ENCODE measurements at places on chromosomes 13 and 19.

- DNase-seq, result no peak
Observed at GRCh38 chr13:96781141-96781540, 213.1 kb downstream of the OXGR1 start.

- DNase-seq, result peak; percentile 35
Observed at GRCh38 chr13:35720690-35721554, 244.4 kb upstream of the MAB21L1 start.

- DNase-seq, result peak; percentile 9
Observed at GRCh38 chr13:73451221-73452029, 392.6 kb downstream of the KLF5 start.

GRCh38 chr13:75635828-75636435 lies at the start of gene LMO7:
Gene LMO7 (plus strand): TSS chr13:75636330. CDS start chr13:75636658, 328 bp downstream.
- DNase-seq, result peak; percentile 16

- DNase-seq, result no peak
Observed at GRCh38 chr13:71924931-71925330, 57.9 kb upstream of the DACH1 start.

- DNase-seq, result peak; percentile 52
Observed at GRCh38 chr19:48290771-48291488, 21.0 kb downstream of the ZNF114 start.

DNA sequence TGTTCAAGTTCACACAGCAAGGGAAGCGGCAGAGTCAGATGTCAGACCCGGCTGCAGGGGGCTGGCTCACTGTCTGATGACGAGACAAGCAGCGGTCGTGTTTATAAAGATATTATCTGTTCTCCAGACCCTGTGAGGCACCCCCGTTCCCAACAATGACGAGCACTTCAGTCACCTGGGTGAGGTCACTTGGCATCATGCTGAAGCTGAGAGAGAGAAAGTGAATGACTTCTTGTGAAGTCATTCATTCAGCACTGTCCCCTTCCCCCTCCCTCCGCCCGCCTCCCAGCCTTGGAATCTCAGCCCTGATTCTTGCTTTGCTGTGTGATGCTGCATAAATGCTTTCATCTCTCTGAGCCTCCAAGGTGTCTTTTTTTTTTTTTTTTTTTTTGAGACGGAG lies 4.9 kb upstream of the LYPD3 start:
- DNase-seq, result no peak

- no peak for DNase-seq
Observed at GRCh38 chr13:73411067-73411809, 352.4 kb downstream of the KLF5 start.

- DNase-seq, result no peak
Observed at GRCh38 chr19:4979211-4979807, 10.4 kb downstream of the KDM4B start.

DNA sequence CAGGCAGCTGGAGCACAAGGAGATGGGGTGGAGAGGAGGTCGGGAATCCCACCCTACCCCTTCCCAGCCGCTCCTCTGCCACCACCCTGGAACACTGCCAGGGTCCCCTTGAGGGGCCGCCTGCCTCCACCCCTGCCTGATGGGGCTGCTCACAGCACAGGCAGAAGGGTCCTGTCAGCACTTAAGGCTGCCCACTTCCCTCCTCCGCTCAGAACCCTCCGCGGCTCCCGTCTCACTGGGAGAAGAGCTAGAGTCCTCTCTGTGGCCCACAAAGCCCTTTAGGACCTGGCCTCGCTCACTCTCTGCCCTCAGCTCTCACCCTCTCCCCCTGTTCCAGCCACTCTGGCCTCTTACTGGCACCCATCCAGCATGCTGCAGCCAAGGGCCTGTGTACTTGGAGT lies 3.4 kb upstream of the POLD1 start:
- no peak for DNase-seq

GRCh38 chr13:23473221-23473620 lies 39.7 kb upstream of the SACS start:
- no peak for DNase-seq

GRCh38 chr13:27808851-27809550 lies 16.7 kb downstream of the GSX1 start:
- DNase-seq, result no peak

DNA sequence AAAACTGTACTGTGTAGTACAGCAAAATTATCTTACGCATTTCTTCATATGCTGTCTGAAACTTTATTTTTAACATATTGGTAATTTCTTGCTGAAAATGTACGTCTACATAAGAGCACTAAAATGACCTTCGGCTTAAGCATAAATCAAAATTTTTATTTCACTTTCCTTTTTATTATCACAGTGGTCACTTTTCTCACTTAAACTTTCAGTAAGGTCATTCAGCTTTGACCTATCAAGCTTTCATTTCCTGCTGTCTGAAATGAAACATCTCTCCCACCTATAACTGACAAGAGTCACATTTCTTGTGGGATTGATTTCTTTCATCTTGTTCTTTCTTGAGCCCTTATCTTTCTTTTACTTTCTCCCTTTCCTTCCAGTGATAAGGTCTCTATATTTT lies 2212.7 kb upstream of the PCDH20 start:
- DNase-seq, result no peak

DNA sequence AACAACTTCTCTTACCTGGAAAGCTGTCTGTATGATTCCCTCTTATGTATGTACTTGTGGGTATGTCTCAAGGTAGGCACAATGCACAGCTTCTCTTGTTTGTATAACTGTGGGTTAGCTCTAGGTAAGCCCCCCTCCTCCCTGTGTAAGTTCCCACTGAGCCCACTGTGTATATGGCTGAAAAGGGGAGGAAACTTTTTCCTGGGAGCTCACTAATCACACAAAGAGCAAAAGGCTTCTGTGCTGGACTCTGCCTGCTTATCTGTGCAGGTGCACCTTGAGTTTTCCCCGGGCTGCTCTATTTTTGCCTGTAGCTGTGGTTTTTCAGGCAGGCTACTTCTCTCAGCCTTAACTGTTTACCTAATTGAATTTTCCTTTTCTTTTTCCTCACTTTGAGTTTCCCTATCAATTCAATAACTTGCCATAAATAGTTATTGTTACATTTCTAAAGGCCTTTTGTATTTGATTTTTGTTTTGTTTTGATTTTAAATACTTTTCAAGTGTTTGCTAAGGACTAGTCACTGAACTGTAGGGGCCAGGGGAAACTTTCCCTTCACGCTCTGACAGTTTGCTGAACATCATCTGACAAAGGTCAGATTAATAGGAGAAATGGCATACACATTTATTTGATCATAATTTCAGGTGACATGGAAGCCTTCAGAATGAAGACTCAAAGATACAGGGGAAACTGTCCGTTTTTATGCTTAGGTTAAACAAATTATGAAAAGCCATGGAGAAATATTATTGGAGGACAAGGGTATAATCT lies 423.5 kb upstream of the ATXN8OS start:
- DNase-seq, result no peak

- no peak for DNase-seq
Observed at GRCh38 chr13:112246731-112247470, 129.3 kb upstream of the SPACA7 start.

GRCh38 chr13:83881917-83882605 lies at the start of gene SLITRK1:
Gene SLITRK1 (minus strand): TSS chr13:83882474. CDS start chr13:83881507, 967 bp downstream.
- peak; percentile 58 for DNase-seq

GRCh38 chr13:100673376-100673712 lies 1.3 kb downstream of the TMTC4 start:
- no peak for DNase-seq

GRCh38 chr19:55451163-55451964 lies 8.3 kb upstream of the SHISA7 start:
- no peak for DNase-seq

DNA sequence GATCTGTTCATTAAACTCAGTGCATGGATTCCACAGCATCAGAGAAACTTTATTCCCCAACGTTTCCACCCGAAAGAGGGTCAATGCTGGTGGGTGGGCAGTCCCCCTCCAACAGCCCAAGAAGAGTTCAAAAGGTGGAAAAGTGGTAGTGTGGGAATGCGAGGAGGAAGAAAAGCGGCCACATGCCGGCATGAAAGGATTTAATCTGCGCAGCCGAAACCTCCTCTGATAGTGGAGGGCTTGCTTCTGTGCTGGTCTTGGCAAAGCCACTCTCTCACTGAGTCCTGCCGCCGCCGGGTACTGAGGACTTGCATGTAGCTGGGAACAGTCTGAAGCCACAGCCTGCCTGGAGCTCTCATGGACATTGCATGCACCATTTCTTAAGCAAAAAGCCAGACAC lies 136.2 kb upstream of the ZNF536 start:
- no peak for DNase-seq

DNA sequence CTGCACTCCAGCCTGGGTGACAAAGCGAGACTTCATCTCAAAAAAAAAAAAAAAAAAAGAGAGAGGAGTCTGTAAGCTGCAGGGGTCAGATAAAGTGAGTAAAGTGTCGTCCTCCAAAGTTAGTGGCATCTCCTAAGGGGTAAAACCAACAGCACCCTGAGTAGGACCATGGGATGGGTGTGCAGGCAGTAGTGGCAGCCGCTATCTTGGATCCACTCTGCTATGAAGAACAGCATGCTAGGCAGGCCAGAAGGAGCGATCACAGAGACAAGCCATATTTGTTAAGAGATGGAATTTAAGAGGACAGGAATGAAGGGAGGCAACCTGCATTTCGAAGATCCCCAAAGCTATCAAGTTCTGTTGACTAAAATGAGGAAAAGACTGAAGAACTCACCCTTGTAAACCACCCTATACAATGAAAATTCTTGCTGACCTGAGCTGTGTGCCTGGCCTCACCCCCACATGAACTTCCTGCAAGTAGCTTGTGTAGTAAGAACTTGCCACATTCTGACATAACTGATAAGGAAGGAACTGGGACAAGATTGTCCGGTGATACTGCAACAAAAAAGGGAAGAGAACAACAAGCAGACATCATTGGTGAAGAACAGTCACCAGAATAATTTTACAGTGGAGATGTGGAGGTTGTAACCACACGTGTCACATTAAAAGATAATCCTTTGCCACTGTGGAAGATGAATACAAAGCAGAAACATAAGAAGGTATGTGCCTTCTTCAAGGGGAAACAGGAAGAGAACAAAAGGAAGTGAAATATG lies 16.2 kb downstream of the DPY19L3 start:
- no peak for DNase-seq

DNA sequence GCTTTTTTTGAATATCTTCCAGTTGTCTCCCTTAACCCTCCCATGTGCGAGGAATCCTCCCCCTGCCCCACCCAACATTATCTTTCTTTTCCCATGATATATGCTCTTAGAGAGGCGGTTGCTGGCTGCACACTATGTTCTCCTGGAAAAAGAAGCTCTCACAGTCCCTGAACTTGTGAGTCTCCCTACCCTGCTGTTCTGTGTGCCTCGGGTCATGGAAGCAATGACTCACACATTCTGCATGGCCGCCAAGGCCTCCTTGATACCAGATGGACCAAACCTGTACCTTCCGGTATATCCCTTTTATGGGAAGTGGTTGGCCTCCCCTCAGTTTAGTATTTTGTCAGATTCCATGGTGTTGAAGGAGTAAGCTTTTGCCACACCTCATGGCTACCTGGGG lies 705.4 kb downstream of the SLITRK6 start:
- DNase-seq, result no peak

- DNase-seq, result no peak
Observed at GRCh38 chr19:7545300-7545699, 9.8 kb downstream of the PNPLA6 start.

GRCh38 chr13:80039000-80039399 lies 301.9 kb downstream of the SPRY2 start:
- DNase-seq, result no peak

DNA sequence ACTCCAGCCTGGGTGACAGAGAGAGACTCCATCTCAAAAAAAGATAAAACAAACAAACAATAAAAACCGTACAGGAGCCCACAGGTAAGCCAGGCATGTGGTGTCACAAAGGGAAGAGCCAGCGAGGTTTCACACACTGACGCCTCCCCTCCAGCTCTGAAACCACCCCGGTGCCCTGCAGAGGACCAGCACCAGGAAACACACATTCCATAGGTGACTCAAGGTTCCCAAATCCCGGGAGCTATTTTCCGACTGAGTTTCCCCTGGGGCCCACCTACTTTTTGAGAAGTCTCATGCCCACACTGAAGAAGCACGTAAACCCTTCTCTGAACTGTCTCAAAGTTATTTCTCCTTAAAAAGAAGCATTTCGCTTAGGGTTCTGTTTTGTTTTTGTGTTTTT lies 40.3 kb downstream of the RHPN2 start:
- no peak for DNase-seq

DNA sequence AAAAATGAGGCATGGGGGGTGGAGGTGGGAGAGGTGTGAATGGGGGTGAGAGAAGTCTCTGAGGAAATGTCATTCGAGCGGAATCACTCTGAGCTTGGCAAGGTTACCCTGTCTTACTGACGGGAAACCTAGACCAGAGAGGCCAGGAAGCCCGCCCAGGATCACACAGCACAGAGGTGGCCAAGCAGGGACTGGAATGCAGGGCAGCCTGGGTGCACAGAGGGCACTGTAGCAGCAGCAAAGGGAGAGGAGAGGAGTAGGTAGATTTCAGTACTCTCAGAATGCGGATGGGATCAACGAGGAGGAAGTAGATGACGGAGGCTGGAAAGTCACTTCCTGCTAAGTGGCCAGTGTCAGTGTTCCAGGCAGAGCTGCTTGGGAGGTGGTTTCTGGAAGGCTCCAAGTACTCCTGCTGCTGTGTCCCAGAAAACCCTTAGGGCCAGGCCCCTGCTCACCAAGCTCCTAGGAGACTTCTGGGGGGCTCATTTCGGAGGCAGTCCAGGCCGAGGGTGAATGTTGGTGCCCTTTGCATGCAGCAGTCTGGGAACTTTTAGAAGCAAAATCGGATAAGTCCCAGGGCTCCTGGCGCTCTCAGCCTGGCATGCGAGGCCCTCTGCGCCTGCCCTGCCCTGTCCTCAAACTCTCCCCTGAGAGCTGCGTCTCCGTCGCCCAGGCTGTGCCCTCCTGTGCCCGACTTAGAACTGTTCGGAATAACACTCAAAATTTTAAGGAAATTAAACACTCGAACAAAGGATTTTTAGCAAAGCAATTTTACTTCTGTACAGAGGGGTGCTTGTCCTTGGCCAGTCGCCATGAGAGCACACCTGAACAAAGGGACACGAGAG lies 33.5 kb downstream of the DNM2 start:
- DNase-seq, result no peak

DNA sequence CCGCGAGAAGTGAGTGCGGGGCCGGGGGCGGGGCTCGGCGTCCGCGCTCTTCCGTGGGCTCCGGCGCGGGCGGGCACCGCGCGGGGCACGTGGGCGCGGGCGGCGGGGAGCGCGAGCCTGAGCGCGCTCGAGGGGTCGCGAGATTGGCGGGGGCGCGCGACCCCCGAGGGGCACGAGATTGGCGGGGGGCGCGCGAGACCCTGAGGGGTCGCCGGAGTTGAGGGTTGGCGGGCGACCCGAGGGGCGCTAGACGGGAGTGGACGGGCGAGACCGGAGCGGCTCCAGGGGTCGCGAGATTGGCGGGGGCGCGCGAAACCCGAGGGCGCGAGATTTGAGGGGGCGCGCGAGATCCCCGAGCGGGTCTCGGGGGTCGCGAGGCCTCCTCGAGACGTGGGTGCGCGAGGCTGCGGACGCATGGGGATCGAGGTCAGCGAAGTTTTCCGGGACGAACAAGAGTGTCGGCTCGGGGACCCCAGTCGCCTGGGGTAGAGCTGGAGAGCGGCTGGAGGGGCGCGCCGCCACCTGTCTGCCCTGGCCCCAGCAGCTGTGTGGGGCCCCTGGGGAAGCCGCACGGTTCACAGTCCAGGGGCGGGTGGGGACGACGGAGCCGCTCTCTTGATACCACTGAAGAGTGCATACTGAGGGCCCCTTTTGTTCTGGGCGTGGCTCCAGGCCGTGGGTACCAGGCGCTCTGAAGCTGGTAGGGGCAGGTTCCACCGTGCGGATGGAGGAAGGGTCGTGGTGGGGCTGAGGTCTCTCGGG lies 682 bp downstream of the SSBP4 start:
- no peak for DNase-seq

- no peak for DNase-seq
Observed at GRCh38 chr19:5624018-5624663, 1.3 kb downstream of the SAFB start.
